Activated CD8-positive, alpha-beta T cell treated with anti-CD3 and anti-CD28 coated beads, Interleukin-2, amount 10 ng/mL, durations not matched to agents 7 days and 5 days (primary cell): ENCODE measurements at places on chromosomes 3 and 15.

- no peaks in the 10 kb centered on the region for H3K27me3 ChIP-seq
- no peak overlapping the region for H3K4me3 ChIP-seq
- H3K4me1 ChIP-seq = peaks cover 3% of the 10 kb centered on the region
- DNase-seq = no peak
- no peaks in the 10 kb centered on the region for H3K36me3 ChIP-seq
Measured at GRCh38 chr3:149270180-149270579, 48.6 kb upstream of the CP start.

- H3K4me1 ChIP-seq = peaks cover 20% of the 10 kb centered on the region
- H3K36me3 ChIP-seq = peaks cover 9% of the 10 kb centered on the region
- peak overlapping the region; percentile 60 for H3K27ac ChIP-seq
- DNase-seq = no peak
Measured at GRCh38 chr15:40065166-40065565, 26.2 kb upstream of the SRP14 start.

GRCh38 chr15:60548101-60548500, 69.2 kb upstream of the ICE2 start:
- no peaks in the 10 kb centered on the region for H3K27me3 ChIP-seq
- H3K4me3 ChIP-seq = peak overlapping the region; percentile 60
- H3K36me3 ChIP-seq = peaks cover 36% of the 10 kb centered on the region
- H3K4me1 ChIP-seq = peaks cover 94% of the 10 kb centered on the region
- peak overlapping the region; percentile 90 for H3K27ac ChIP-seq
- peak; percentile 60 for DNase-seq

DNA sequence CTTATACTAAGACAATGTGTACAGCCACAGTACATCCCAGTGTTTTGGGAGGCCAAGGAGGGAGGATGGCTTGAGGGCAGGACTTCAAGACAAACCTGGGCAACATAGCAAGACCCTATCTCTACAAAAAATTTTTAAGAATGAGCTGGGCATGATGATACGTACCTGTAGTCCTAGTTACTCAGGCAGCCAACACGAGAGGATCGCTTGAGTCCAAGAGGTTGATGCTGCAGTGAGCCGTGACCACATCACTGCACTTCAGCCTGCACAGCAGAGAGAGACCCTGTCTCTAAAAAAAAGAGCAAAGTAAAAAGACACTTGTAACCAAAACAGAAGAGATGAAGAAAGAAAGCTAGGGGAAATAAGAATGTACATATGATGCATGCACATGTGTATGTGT, 38.5 kb downstream of the HES1 start:
- H3K36me3 ChIP-seq = no peaks in the 10 kb centered on the region
- H3K4me3 ChIP-seq = no peak overlapping the region
- DNase-seq = no peak
- peaks cover 14% of the 10 kb centered on the region for H3K27me3 ChIP-seq
- H3K4me1 ChIP-seq = peaks cover 3% of the 10 kb centered on the region
- no peak overlapping the region for H3K27ac ChIP-seq

GRCh38 chr15:42094512-42094963, at the start of gene PLA2G4D:
TSS of gene PLA2G4D (minus strand) at chr15:42094562. CDS start at chr15:42094459, 103 bp downstream.
- H3K36me3 ChIP-seq = no peaks in the 10 kb centered on the region
- DNase-seq = no peak
- peaks cover 7% of the 10 kb centered on the region for H3K27me3 ChIP-seq
- no peak within 1 kb of the TSS for H3K4me3 ChIP-seq
- H3K27ac ChIP-seq = no peak within 1 kb of the TSS
- H3K4me1 ChIP-seq = no peaks in the 10 kb centered on the region

DNA sequence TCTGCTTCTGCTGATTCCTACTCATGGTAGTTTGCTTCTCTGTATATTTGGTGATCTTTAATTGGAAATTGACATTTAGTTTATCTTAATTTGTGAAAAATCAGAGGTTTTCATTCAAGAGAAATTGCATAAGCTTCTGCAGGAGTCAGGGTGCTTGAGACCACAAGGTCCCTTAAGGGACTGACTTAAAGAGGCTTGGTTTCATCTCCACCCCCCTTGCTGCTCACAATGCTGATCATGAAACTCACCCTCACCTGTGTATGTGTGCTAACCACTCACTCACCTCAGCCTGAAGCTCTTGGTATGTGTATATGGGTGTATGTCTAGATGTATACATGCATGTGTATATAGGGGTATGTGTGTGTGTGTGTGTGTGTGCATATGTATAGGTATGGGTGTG, 11.4 kb downstream of the PGPEP1L start:
- H3K27ac ChIP-seq = no peak overlapping the region
- H3K4me3 ChIP-seq = no peak overlapping the region
- H3K27me3 ChIP-seq = peaks cover 3% of the 10 kb centered on the region
- no peaks in the 10 kb centered on the region for H3K36me3 ChIP-seq

DNA sequence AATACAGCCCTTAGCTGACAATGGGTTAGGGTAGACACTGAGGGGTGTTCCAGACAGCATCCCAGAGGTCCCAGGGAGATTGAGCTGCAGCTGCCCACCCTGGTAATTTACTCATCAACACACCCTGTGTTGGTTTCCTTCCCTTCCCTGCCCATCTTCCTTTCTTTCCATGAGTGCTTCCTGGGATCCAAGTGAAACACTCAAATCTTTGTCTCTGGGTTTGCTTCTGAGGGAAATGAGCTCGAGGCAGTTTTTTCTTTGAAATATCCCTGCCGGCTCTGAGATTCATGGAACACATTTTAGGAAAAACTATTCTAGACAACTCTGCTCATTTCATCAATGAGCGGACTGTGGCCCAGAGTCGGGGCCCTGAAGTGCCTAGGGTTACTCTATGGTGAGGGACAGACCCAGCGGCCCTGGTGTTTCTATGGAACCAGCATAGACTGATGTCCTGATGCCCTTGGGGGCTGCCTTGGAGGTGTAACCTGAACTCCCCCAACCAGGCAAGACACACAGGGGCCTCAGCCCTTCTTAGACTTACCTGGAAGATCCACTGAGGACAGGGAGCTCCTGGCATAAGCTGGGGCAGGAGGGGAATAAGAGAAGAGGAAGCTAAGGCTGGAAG, 14.9 kb upstream of the CSRNP1 start:
- no peak for DNase-seq
- no peak overlapping the region for H3K27ac ChIP-seq
- H3K4me3 ChIP-seq = no peak overlapping the region
- peaks cover 18% of the 10 kb centered on the region for H3K4me1 ChIP-seq
- peaks cover 4% of the 10 kb centered on the region for H3K27me3 ChIP-seq
- H3K36me3 ChIP-seq = no peaks in the 10 kb centered on the region

- H3K4me3 ChIP-seq = no peak overlapping the region
- H3K36me3 ChIP-seq = peaks cover 13% of the 10 kb centered on the region
- peaks cover 9% of the 10 kb centered on the region for H3K4me1 ChIP-seq
- H3K27ac ChIP-seq = peak overlapping the region; percentile 52
- H3K27me3 ChIP-seq = no peaks in the 10 kb centered on the region
Measured at GRCh38 chr15:75362642-75363249, 5.7 kb downstream of the MAN2C1 start.

DNA sequence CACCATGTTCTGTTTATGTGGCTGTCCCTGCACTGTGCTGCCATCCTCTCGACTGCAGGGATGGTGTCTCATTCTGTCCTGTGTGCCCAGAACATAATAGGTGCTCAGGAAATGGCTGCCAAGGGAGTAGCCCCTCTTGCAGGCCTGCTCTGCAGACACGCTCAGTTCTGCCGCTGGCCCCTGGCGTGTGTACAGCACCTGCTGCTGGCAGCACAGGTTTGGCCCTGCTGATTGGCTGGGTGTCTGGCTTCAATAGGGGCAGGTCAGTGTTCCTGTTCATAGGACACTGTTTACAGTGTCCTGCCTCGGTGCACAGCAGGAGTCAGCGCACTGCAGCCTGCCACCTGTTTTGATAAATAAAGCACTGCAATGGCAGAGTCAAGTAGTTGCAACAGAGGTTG, 146.9 kb downstream of the DNAJB8 start:
- H3K4me3 ChIP-seq = no peak overlapping the region
- H3K36me3 ChIP-seq = no peaks in the 10 kb centered on the region
- H3K4me1 ChIP-seq = peaks cover 18% of the 10 kb centered on the region

GRCh38 chr3:5444253-5444652, 256.7 kb downstream of the EDEM1 start:
- no peak for DNase-seq
- H3K27me3 ChIP-seq = no peaks in the 10 kb centered on the region

DNA sequence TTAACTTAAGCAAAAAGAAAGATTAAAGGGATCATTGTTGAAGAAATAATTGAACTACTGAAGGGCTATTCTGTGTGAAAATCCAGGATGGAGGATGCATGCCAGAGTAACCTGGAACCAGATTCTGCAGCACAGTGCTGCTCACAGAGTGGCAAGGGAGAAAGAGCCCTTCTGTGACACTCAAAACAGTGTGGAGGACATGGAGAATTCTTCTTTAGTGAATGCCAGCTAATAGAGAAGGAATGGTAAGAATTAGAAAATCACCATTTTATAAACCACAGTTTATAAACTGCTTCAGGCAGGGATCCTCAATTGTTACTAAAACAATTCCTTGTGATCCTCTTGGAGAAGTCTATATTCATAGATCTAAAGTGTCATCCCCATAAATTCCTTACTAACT, 70.4 kb upstream of the ARHGEF26 start:
- H3K27me3 ChIP-seq = peaks cover 4% of the 10 kb centered on the region
- DNase-seq = no peak
- H3K4me3 ChIP-seq = no peak overlapping the region
- no peaks in the 10 kb centered on the region for H3K36me3 ChIP-seq
- no peaks in the 10 kb centered on the region for H3K4me1 ChIP-seq

DNA sequence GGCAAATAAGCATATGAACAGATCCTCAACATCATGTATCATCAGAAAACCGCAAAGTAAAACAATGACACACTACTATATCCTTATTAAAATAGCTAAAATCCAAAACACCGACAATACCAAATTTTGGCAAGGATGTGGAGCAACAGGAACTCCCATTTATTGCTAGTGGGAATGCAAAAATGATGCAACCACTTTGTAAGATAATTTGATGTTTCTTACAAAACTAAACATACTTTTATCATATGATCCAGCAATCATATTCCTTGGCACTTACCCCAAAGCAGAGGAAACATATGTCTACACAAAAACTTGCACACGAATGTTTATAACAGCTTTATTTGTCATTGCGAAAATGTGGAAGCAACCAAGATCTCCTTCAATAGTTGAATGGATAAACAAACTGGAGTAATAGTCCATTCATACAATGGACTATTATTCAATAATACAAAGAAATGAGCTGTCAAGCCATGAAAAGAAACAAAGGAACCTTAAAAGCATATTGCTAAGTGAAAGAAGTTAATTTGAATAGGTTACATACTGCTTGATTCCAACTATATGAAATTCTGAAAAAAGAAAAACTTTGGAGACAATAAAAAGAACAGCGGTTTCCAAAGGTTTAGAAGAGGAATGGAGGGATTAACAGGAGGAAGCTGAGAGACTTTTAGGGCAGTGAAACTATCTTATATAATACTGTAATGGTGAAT, 172.0 kb downstream of the VPS13C start:
- no peaks in the 10 kb centered on the region for H3K27me3 ChIP-seq
- no peak overlapping the region for H3K4me3 ChIP-seq
- peaks cover 8% of the 10 kb centered on the region for H3K4me1 ChIP-seq
- H3K27ac ChIP-seq = no peak overlapping the region
- peaks cover 50% of the 10 kb centered on the region for H3K36me3 ChIP-seq

GRCh38 chr15:79896634-79897379, at the start of gene MTHFS:
TSS of gene MTHFS (minus strand) at chr15:79897014. CDS start at chr15:79896988, 26 bp downstream.
- peak; percentile 81 for DNase-seq
- peak within 1 kb of the TSS; percentile 100 for H3K27ac ChIP-seq
- H3K4me3 ChIP-seq = peak within 1 kb of the TSS; percentile 97
- no peaks in the 10 kb centered on the region for H3K27me3 ChIP-seq
- peaks cover 56% of the 10 kb centered on the region for H3K4me1 ChIP-seq

DNA sequence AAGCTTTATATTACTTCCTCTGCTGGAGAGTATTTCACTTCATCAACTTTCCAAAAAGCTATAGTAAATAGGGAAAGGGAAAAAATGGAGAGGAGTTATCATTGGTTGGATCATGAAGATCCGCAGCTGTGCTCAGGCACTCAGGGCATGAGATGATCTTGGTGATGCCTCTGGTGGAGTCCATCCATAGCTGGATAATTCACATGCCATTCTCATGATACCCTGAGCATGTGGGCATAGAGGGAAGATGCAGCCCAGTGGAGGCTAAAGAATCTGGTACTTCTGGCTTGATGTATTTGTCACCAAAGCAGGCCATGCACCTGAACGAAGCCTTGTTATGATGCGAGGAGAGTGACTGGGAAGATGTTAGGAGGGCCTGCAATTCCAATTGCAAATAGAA, 150.2 kb downstream of the CHST2 start:
- no peak for DNase-seq
- H3K36me3 ChIP-seq = no peaks in the 10 kb centered on the region
- H3K27ac ChIP-seq = no peak overlapping the region
- H3K4me3 ChIP-seq = no peak overlapping the region

DNA sequence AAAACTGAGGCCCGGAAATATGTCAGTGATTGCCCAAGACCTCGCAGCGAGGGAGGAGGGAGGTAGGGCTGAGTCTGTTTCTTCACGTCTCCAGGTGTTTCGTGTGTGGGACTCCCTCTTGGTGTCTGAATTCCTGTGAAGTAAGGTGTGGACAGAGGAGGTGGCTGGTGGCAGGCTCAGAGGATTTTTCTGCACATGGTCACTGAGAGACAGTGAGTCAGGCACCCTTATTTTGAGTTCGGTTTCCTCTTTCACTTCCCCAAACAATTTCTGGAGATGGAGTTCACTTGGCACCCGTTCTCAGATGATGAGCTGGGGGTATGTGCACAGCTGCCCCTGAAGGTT, 46.3 kb upstream of the VPS8 start:
- H3K27me3 ChIP-seq = peaks cover 10% of the 10 kb centered on the region
- peaks cover 9% of the 10 kb centered on the region for H3K4me1 ChIP-seq
- H3K4me3 ChIP-seq = no peak overlapping the region

- H3K4me3 ChIP-seq = no peak overlapping the region
- H3K27me3 ChIP-seq = peaks cover 5% of the 10 kb centered on the region
- H3K27ac ChIP-seq = no peak overlapping the region
- no peaks in the 10 kb centered on the region for H3K36me3 ChIP-seq
Measured at GRCh38 chr3:157574531-157574930, 71.3 kb upstream of the VEPH1 start.

DNA sequence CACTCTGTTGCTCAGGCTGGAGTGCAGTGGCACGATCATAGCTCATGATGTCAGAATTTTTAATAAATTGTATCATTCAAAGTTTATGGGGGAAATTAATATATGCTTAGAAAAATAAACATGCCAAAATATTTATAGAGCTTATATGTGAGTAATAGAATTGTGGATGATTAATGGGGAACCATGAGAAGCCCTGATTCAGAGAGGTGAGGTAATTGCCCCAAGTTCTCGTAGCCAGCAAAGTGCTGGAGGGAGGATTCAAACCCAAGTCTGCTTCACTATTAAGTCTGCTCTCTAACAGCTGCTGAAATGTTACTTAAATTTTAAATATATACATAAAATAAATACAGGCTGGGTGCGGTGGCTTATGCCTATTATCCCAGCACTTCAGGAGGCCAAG, 26.2 kb upstream of the IGF2BP2 start:
- H3K4me1 ChIP-seq = no peaks in the 10 kb centered on the region
- DNase-seq = no peak
- H3K4me3 ChIP-seq = no peak overlapping the region
- H3K27me3 ChIP-seq = no peaks in the 10 kb centered on the region
- no peaks in the 10 kb centered on the region for H3K36me3 ChIP-seq
- H3K27ac ChIP-seq = no peak overlapping the region

- no peaks in the 10 kb centered on the region for H3K36me3 ChIP-seq
- no peak overlapping the region for H3K4me3 ChIP-seq
- peaks cover 11% of the 10 kb centered on the region for H3K27me3 ChIP-seq
- DNase-seq = no peak
- no peak overlapping the region for H3K27ac ChIP-seq
Measured at GRCh38 chr15:74259292-74259648, 23.1 kb downstream of the CCDC33 start.
